ENCODE measurements at places on chromosomes 16 and 17.

GRCh38 chr16:47197536-47198179 lies 53.9 kb upstream of the NETO2 start:
- H3K4me3 ChIP-seq: no peak overlapping the region
- H3K36me3 ChIP-seq: no peaks in the 10 kb centered on the region
- DNase-seq: no peak
- no peak overlapping the region for H3K27ac ChIP-seq
- H3K4me1 ChIP-seq: no peaks in the 10 kb centered on the region
- H3K27me3 ChIP-seq: no peaks in the 10 kb centered on the region

DNA sequence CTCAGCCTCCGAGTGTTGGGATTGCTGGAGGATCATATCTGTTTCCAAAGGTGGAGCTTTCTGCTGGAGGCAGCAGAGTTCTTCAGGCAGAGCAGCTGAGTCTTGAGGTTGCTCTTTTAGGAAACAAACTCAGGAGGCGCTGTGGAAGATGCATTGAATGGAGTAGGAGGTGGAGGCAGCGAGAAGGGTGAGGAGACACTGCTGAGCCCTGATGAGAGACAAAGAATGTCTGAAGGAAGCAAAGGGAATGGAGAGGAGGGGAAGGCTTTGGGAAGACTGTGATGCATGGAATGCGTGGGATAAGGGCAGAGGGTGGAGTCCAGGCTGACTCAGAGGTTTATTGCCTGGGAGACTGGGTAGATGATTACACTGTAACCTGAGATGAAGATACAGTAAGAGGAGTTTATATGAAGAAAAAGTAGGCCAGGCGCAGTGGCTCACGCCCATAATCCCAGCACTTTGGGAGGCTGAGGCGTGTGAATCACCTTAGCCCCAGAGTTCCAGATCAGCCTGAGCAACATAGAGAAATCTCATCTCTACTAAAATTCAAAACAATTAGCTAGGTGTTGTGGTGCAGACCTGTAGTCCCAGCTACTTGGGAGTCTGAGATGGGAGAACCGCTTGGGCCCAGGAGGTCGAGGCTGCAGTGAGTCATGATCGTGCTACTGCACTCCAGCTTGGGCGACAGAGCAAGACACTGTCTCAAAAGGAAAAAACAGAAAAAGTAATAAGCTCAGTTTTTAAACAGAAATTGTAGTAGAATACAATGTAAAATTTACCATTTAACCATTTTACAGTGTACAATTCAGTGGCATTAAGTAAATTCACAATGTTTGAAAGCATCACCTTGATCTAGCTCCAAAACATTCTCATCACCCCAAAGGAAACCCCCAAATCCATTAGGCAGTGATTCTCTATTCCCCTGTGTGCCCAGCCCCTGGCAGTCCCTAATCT lies 17.8 kb upstream of the TMEM219 start:
- no peak overlapping the region for H3K27ac ChIP-seq
- peaks cover 6% of the 10 kb centered on the region for H3K27me3 ChIP-seq
- H3K4me1 ChIP-seq: no peaks in the 10 kb centered on the region
- no peaks in the 10 kb centered on the region for H3K36me3 ChIP-seq
- no peak overlapping the region for H3K4me3 ChIP-seq

- H3K4me1 ChIP-seq: no peaks in the 10 kb centered on the region
- no peak overlapping the region for H3K4me3 ChIP-seq
- H3K27me3 ChIP-seq: no peaks in the 10 kb centered on the region
These were observed 319.1 kb downstream of the TOX3 start for GRCh38 chr16:52227851-52228250.

DNA sequence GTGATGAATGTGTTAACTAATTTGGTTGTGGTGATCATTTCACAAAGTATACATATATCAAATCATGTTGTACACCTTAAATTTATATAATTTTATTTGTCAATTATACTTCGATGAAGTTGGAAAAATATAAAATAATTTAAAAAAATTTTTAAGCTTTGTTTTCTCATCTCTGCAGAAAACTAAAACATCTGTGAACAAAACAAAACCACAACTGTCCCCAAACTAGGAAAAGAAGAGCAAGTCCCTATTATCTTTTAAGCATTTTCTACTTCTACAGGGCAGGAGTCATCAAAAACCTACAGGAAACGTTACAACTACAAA lies 6.5 kb downstream of the HSDL1 start:
- H3K4me3 ChIP-seq: peak overlapping the region; percentile 25
- H3K27ac ChIP-seq: peak overlapping the region; percentile 100
- H3K36me3 ChIP-seq: no peaks in the 10 kb centered on the region

DNA sequence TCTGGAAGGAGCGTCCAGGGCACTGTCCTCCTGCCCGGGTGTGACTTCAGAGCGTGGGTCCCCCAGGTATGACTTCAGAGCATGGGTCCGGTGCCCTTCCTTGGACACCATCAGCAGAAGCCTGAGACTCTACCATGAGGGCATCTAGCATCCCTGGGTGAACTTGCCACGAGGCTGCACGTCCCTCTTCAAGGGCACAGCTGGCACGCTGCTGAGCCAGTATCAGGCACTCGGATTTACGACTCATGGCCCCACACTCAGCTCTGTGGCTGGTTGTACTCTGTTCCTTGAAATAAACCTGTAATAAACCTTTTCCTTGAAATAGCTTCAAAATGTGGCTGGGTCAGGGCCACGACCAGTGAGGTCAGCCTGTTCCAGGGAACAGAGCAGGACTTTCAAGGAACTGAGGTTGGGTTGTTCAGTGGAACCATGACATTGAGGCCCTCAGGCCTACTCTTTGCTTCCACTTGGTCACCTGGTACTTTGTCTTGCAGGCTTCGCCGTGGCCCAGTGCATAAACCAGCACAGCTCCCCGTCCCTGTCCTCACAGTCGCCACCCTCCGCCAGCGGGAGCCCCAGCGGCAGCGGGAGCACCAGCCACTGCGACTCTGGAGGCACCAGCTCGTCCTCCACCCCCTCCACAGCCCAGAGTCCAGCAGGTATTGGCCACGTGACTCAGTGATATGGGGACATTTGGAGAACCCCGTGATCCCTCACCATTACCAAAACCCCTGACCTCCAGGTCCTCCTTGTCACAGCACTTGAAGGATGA lies 89.9 kb downstream of the SOCS1 start:
- no peak for DNase-seq
- no peaks in the 10 kb centered on the region for H3K27me3 ChIP-seq
- H3K27ac ChIP-seq: no peak overlapping the region
- H3K36me3 ChIP-seq: no peaks in the 10 kb centered on the region
- H3K4me1 ChIP-seq: no peaks in the 10 kb centered on the region

- no peaks in the 10 kb centered on the region for H3K36me3 ChIP-seq
- peaks cover 18% of the 10 kb centered on the region for H3K4me1 ChIP-seq
- H3K27ac ChIP-seq: peak overlapping the region; percentile 69
- H3K4me3 ChIP-seq: no peak overlapping the region
These were observed 205.4 kb downstream of the CCDC182 start for GRCh38 chr17:57539529-57540301.

DNA sequence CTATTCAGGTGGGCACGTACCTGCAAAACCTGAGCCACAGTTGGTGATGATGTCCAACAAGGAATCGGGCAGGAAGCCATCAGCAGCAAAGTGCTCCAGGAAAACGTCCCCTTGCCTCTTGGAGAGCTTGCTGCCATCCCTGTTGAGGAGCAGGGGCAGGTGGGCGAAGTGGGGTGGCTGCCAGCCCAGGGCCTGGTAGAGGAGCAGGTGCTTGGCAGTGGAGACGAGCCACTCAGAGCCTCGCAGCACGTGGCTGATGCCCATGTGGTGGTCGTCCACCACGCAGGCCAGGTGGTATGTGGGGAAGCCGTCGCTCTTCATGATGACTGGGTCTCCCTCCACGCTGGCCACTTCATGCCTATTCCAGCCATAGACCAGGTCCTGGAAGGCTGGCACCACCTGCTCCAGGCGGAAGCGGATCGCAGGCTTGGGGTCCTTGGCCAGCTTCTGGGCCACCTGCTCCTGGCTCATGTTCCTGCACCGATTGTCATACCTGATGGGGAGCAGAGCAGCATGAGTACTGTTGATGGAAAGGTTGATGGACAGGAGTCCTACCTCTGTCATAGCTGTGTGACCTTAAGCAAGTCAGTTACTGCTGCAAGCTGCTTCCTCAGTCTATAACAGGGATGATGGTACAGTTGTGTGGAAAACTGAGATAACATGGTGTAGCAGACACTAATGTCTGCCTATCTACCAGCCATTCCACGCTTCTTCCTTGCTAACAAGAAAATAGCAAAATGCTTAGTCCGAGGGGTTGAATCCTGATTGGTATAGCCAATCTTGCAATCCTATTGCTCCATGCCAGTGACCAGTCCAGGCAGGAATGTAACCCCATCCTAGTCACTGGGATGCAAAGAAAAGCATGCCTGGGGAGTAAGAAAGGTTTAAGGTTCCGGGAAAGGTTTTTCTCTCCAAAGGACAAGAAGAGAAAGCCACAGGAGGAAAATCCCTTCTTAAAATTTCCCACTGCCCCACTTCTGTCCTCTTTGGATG lies 22.0 kb downstream of the EARS2 start:
- peaks cover 9% of the 10 kb centered on the region for H3K36me3 ChIP-seq
- no peaks in the 10 kb centered on the region for H3K4me1 ChIP-seq
- DNase-seq: no peak
- no peak overlapping the region for H3K4me3 ChIP-seq
- no peak overlapping the region for H3K27ac ChIP-seq

- H3K4me1 ChIP-seq: no peaks in the 10 kb centered on the region
- H3K27me3 ChIP-seq: 0 out of 2 replicates have a peak, but pooled peaks cover 3% of the 10 kb centered on the region
- H3K36me3 ChIP-seq: no peaks in the 10 kb centered on the region
- DNase-seq: no peak
- no peak overlapping the region for H3K27ac ChIP-seq
- H3K4me3 ChIP-seq: no peak overlapping the region
These were observed 32.9 kb upstream of the SRSF1 start for GRCh38 chr17:58039975-58040374.
